Stimulated activated CD4-positive, alpha-beta T cell treated with anti-CD3 and anti-CD28 coated beads, Interleukin-4, amount 100 ng/mL, for 24 hours (primary cell): ENCODE measurements at places on chromosomes 6 and 20.
A peak's percentile ranks its signal among the peaks of the same experiment; 100 is the strongest.

DNA sequence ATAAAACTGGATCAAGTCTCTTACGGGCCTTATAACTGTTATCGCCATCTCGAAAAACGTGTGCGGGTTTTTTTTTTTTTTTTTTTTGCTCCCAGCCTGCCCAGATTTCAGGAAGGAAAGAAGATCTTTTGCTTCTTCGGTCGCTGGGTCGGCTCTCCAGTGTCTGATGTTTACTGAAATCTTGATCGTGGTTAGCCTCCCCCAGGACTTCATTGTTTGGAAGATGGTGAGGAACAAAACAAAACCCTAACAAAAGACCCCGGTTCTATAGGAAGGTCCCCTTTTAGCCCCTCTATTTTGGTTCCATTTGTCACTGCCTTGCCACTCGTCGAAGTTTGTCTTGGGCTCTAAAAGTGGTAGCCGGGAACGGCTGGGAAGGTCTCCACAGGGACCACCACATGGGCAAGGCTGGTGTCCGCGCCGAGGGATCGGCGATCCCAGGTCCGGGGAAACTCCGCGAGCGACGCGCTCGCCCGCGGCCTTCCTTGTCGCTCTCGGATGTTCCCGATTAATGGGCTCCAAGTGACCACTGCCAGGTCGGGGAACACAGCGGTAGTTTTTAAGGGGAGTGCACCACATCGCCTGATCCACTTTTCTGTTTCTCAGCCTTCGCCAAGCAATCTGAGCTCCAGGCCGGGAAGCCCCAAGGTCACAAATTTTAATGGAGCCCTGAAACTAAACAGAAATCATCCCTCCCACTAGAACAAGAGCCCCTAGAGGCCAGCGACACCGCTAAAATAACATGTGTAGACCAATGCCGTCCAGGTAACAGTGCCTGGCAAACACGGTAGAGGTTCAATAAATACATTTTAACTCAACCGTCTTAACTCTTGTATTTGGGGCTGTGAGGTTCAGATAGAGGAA, 27.0 kb downstream of the TRIM27 start:
- DNase-seq, result peak; percentile 46

- DNase-seq, result no peak
Observed at GRCh38 chr20:31923388-31924331, 28.2 kb downstream of the PDRG1 start.

DNA sequence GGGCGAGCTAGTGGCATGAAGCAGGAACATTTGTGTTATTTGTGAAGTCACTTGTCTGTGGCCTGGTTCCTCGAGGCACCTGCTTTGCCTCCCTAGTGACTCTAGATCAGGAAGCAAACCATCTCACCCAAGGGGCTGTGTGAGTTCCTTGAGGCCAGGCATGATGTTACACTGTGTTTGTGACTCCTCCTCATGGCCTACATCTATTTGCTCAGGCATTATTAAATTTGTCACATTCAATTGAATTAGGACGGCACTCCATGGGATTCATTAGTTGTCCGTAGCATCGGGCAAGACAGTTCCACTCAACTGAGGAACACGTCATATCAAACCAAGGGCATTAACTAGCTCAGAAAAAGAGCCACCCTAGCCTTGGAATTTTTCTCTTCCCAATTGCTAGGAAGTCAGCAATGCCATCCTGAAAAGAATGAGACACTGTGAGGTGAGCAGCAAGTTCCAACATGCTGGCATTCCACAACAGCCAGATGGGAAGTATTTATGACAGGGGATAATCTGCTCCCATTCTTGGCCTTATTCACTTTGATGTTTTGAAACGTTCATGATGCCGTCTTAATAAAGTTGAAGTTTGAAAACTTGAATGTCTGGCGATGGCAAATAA, 17.2 kb downstream of the TMEM200A start:
- DNase-seq, result no peak

DNA sequence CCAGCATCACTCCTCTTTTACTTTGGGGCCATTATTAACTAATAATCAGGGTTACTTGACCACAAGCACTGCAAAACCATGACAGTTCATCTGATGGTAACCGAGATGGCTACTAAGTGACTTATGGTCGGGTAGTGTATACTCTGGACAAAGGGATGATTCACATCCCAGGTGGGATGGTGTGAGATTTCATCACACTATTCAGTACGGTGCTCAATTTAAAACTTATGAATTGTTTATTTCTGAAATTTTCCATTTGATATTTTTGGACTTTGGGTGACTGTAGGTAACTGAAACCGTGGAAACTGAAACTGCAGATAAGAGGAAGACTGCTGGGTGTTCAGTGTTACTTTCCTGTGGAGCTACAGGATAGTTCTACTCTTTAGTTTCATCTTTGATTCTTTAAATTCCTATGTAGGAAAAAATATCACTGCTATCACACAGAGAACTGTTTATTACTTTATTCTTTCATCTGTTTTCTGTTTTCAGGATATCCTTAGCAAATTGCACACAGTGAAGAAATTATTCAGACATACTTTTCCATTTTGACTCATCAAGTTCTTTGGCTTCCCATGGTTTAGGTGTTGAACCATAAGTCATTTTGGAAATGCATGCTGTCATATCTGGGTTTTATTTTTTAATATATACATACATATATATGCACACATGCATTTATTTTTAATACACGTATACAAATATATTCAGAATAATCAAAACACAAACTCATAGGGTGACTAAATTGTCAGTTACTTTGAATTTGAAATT, 59.1 kb upstream of the C20orf144 start:
- no peak for DNase-seq

DNA sequence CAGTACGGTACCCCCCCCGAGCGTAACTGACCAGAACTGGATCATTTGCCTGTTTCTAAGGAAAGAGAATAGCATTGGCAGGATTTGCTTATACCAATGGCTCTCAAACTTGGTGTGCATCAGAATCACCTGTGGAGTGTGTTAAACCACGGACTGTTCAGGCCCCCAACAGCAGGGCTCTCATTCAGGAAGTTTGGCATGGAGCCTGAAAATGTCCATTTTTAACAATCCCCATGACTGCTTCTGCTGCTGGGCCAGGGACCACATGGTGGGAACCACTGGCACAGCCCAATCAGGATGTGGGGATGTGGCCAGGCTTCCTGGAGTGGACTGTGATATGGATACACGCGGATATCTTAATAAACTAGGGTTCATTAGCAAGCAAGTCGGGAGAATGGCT, 53.9 kb downstream of the GTF2H5 start:
- DNase-seq, result no peak

GRCh38 chr6:30781395-30781742, 37.0 kb upstream of the IER3 start:
- no peak for DNase-seq
